ENCODE measurements at places on chromosomes 2 and 18. TPM values are rescaled to one million over a fixed set of nuclear protein-coding genes. Genes with fewer than 3 reads are reported as not detected.

Gene MAPK4
- total RNA-seq, result not detected

Gene SLC38A11
- total RNA-seq, result not detected

Gene OR6B2
- total RNA-seq, result not detected

Gene HOXD13
- not detected for total RNA-seq

Gene USP14
- 29.0 TPM for total RNA-seq

Gene IL36G
- not detected for total RNA-seq

Gene TXNDC2
- not detected for total RNA-seq

Gene ATP6V1C2
- total RNA-seq, result 0.50 TPM

Gene HNMT
- total RNA-seq, result 50.9 TPM

Gene CDKL4
- 0.50 TPM for total RNA-seq

Gene CCDC74A
- total RNA-seq, result 5.5 TPM

Gene HSBP1L1
- 4.4 TPM for total RNA-seq

Gene CYP27C1
- not detected for total RNA-seq

Gene HRH4
- not detected for total RNA-seq

Gene HADHB
- 147 TPM for total RNA-seq

Gene FAM161A
- total RNA-seq, result 1.3 TPM

Gene CPO
- not detected for total RNA-seq

Gene DNAJC5G
- total RNA-seq, result not detected

Gene ACYP2
- 10.0 TPM for total RNA-seq

Gene NPAS2
- total RNA-seq, result 19.4 TPM

Gene SPEG
- total RNA-seq, result 8.5 TPM

Gene REG3G
- not detected for total RNA-seq

Gene NEUROD1
- total RNA-seq, result not detected

Gene UGT1A7
- total RNA-seq, result not detected

Gene PCARE
- total RNA-seq, result not detected

Gene RNF152
- 2.3 TPM for total RNA-seq

Gene NGEF
- not detected for total RNA-seq

Gene MEP1B
- total RNA-seq, result not detected

Gene RNF25
- 12.5 TPM for total RNA-seq

Gene MCEE
- 20.6 TPM for total RNA-seq

Gene PLCD4
- 4.0 TPM for total RNA-seq

Gene DES
- total RNA-seq, result 7.0 TPM

Gene LINC00305
- total RNA-seq, result not detected

Gene TEX44
- not detected for total RNA-seq

Gene MAP3K19
- total RNA-seq, result not detected

Gene CNTNAP5
- not detected for total RNA-seq

Gene CCDC102B
- 16.6 TPM for total RNA-seq

Gene IKZF2
- 7.6 TPM for total RNA-seq

Gene CRYGC
- not detected for total RNA-seq

Gene ARHGAP15
- total RNA-seq, result not detected

Gene PROM2
- 0.25 TPM for total RNA-seq

Gene CHRNG
- not detected for total RNA-seq

Gene FBXO48
- total RNA-seq, result 0.31 TPM

Gene CROCC2
- total RNA-seq, result 0.12 TPM

Gene DNER
- 0.12 TPM for total RNA-seq

Gene SLC4A3
- 8.8 TPM for total RNA-seq

Gene FOXI3
- not detected for total RNA-seq

Gene C2orf92
- 0.93 TPM for total RNA-seq

Gene REG1B
- not detected for total RNA-seq

Gene CHCHD5
- 9.5 TPM for total RNA-seq

Gene TRIM43
- not detected for total RNA-seq

Gene FAM124B
- 0.39 TPM for total RNA-seq

Gene FAM237A
- total RNA-seq, result not detected

Gene ANKRD29
- 0.50 TPM for total RNA-seq

Gene REG3A
- total RNA-seq, result not detected

Gene XPO1
- total RNA-seq, result 51.6 TPM

Gene TCF23
- total RNA-seq, result 0.10 TPM

Gene UGT1A3
- total RNA-seq, result not detected

Gene NAT8
- total RNA-seq, result not detected
